IPS-NIHi11 (cell line): ENCODE measurements at places on chromosomes 5 and 9.

GRCh38 chr9:70120834-70121510, 77.3 kb downstream of the MAMDC2 start:
- DNase-seq, result peak; percentile 20

DNA sequence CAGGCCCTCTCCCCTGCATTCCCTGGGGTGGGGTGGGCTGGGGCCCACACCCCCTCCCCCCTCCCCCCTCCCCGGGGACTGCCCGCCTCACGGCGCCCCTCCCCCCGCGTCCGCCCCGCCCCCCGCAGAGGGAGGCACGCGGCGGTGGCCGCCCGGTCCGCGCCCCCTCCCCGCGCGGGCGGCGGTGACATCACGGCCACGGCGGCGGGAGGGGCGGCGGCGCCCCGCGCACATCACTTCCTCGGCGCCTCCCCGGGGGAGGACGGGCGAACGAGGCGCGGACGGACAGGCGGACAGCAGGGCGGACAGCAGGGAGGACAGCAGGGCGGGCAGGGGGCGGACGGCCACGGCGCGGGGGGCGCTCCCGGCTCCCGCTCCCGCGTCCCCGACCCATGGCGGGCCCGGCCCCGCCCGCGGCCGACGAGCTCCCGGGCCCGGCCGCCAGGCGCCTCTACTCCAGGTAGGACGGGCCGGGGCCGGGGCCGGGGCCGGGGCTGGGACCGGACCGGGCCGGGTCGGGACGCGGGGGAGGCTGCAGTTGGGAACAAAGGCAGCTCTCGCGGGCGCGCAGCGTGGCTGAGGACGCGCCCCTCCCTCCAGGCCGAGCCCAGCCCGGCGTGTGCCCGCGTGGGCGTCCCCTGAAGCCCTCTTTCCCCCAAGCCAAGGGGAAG, at the start of gene GPSM1:
GPSM1 (plus strand) TSS at position 236 of the 671 bp plus-strand sequence; CDS start at position 393, 157 bp downstream.
- peak; percentile 89 for DNase-seq

- no peak for DNase-seq
Observed at GRCh38 chr5:103385722-103386121, 127.2 kb downstream of the MACIR start.

DNA sequence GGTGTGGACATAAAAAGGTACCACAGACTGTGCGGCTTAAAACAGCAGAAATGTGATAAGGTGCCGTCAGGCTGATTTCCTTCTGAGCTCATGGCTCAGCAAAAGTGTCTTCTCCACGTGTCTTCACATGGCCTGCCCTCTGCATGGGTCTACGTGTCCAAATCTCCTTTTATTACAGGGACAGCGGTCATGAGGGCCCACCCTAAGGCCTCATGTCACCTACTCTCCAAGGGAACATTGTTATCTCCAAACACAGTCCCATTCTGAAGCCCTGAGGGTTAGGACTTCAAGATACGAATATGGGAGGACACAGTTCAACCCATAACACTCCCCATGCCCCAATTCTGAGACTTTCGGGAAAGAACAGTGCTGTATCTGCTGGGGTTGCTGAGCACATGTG, 35.2 kb downstream of the COL23A1 start:
- no peak for DNase-seq

- DNase-seq, result no peak
Observed at GRCh38 chr5:16934677-16935153, 1.4 kb downstream of the MYO10 start.

GRCh38 chr5:112563169-112563826, 144.2 kb upstream of the EPB41L4A start:
- DNase-seq, result no peak

GRCh38 chr9:18438951-18439350, 35.0 kb upstream of the ADAMTSL1 start:
- no peak for DNase-seq

- DNase-seq, result no peak
Observed at GRCh38 chr9:80061940-80062339, 490.2 kb downstream of the TLE4 start.

DNA sequence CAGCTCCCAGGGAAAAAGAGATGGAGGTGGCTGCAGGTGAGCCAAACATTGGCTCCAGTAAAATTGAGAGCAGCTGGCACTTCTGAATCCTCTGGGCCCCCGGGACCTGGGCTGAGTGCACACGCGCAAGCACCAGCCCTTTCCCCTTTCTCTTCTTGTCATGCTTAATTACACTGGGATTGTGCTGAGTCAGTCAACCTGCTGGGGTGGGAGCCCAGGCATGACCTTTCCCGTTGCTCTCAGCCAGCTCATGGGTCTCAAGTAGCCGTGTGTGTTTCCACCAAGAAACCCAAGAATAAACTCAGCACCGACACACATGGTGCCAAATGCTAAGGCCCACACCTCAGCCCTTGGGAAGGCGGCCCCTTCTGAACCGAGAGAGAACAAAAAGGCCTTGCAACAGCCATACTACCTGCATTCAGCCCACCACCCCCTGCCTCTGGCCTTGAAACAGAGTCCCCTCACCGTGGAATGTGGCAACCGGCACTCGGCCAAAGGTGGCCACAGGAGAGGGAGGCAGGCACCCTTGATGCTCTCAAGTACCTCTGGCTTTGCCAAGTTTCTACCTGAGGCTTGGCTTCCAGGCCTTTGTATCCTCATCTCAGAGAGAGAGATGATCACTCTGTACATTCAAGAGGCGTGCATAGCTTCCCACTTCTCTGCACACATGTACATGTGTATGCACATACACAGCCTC, 28.1 kb downstream of the SLIT3 start:
- DNase-seq, result peak; percentile 52

- DNase-seq, result no peak
Observed at GRCh38 chr5:127192150-127192549, 98.4 kb upstream of the MEGF10 start.

DNA sequence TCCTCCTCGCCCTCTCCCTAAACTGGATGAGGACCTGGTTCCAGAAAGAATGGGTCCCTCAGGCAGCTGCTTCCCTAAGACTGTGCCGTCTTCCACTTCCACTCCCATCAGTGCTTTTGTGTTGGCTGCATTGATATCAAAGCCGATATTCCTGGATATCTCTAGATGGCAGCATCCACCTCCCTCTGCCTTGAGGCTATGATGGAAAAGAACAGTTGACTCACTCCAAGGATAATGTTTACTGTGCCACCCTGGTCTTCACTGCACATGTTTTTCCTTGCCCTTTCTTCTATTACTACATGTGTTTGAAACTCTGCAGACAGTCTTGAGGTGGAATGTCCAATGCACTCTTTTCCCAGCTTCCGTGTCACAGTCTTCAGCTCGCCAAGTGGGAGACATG, 211.6 kb downstream of the MAST4 start:
- DNase-seq, result no peak

DNA sequence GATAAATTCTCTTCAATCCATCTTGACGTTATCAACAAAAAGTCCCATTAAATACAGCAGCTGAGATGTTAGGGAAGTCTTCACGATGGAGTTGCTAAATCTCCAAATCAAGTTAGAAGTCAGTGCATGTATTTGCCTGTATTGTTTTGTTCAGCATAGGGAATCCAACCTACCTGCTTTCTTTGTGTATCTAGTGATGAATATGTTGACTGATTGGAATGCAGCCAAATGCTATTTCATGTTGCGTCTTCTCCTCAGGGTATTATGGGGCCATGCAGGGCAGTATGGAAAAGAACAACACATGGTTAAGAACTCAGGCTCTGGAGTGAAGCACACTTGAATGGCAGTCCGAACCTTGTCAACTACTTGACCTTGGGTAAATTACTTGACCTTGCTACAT, 529.5 kb upstream of the ZNF462 start:
- DNase-seq, result no peak

GRCh38 chr5:100516285-100516684, 18.9 kb upstream of the FAM174A start:
- no peak for DNase-seq

- DNase-seq, result no peak
Observed at GRCh38 chr5:88258636-88259035, 10.0 kb downstream of the TMEM161B start.

DNA sequence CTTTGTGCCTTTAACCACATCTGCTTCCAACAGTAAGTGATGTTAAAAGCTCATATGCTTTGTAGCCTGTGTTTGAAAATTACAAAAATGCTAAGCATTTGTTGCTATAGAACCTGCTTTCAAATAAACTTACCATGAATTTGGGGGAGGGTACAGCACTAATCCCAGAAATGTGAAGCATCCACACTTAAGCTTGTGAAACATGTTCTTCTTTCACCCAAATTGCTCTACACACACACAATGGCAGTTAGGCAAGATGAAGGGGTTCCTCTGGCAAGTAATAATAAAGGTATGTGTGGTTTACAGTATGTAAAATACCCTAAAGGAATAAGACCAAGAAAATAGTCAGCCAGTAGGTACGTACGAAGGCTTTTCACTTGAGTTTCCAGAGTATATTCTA, 165.6 kb downstream of the SMARCA2 start:
- no peak for DNase-seq

DNA sequence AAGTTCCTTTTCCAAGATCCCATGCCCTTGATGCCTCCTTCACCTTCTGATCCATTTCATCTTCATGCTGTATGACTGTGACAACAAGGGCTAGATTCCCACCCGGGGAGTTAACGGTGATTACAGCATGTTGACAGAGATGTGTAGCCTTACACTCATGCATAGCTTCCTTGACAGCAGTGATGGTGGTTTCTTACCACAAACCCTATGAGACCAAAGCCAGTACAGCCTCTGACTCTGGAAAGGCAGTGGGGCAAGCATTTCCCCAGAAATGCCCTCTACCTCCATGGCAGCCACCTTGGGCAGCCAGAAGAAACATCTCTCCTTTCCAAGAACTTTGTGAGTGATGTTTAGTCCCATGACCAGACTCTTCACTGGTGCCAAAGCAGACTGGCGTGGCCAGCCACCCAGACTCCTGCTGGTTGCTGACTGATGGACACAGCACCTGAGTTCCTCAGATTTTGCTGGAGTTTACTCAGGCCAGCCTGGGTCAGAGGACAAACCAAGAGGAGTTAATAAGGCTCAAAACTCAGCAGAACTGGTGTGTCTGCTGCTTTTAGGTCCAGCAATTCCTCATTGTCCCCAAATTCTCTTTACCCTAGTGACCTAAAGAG, 199.7 kb upstream of the SLC27A6 start:
- no peak for DNase-seq

GRCh38 chr5:140348104-140348503, 1.7 kb upstream of the HBEGF start:
- DNase-seq, result no peak

GRCh38 chr9:131960311-131960710, 119.4 kb downstream of the MED27 start:
- no peak for DNase-seq

DNA sequence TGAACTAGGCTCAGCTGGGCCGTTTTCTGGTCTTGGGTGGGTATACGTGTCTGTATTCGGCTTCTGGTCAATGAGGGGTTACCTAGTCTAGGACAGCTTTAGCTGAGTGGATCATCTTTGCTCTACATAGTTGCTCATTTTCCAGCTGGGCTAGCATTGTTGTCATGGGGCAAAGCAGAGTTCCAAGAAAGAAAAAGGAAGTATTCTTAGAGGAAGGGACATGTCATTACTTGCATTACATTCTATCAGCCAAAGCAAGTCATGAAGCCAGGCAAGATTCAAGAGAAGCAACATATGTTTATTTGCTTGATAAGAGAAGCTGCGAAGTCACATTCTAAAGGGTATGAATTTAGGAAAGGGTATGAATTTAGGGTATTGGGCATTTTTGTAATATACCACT, 396.5 kb downstream of the ZNF608 start:
- DNase-seq, result no peak

GRCh38 chr5:172763120-172763464, 7.9 kb downstream of the DUSP1 start:
- DNase-seq, result no peak

DNA sequence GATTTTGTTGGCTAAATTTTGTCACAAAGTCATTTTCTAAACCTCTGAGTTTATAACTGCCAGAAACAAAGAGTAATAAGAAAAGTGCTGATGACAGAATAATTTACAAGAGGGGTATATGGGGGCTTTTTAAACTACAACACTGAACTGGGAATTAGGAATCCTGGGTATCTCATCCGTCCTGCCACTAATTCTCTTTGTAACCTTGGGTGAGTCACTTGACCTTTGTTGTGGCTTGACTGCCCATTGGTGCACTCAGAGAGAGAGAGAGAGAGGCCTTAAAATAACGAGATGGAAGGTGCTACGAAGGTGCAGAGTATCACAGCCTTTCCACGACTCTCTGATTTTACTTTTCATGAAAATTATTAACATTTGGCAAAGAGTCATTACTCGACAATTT, 130.3 kb upstream of the CNTLN start:
- no peak for DNase-seq

GRCh38 chr9:92726971-92727715, 37.5 kb downstream of the BICD2 start:
- DNase-seq, result no peak

DNA sequence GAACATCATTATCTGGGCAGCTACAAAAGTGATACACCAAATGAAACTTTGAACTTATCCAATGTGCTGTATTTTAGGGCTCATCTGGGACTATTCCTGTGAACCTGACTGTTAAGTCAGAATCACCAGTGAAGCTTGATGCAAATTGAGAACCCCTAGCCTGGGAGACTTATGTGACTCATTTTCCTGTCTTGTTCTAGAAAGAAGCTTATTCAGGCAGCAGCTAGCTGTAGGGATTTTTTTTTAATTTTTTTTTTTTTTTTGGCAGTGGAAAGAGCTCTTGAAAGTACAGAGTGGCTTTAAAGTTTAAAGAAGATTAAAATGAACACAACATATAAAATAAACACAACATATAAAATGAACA, 81.1 kb upstream of the TNFAIP8 start:
- DNase-seq, result no peak

GRCh38 chr5:111972080-111972479, 215.1 kb upstream of the NREP start:
- no peak for DNase-seq

GRCh38 chr5:157193699-157194424, 13.2 kb downstream of the ITK start:
- no peak for DNase-seq

DNA sequence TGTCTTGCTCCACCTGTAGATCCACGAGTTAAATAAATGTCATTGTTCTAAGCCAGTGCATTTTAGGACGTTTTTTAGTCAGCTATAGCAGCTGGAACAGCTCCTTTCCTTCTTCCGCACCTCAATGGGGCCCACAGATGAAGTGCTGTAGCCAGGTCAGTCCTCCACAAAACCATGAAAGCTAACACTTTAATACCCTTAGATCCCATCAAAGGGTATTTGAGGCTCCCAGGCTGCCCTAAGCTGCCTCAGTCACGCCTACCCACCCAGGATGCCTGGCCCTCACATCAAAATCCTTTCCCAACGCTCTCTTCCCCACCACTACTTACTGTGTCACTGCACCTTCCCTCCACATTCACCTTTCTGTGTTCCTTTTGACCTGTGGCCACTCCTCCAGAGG, 44.1 kb upstream of the ACO1 start:
- DNase-seq, result no peak
